ENCODE measurements at places on chromosomes 2 and 18.

- no peak for DNase-seq
Measured at GRCh38 chr18:37449618-37450017, 116.0 kb downstream of the CELF4 start.

GRCh38 chr2:70431716-70432347 is 121.8 kb downstream of the TGFA start:
- DNase-seq = no peak

- no peak for DNase-seq
Measured at GRCh38 chr2:204108330-204108751, 171.8 kb downstream of the ICOS start.

GRCh38 chr2:118665784-118666529 is 181.5 kb downstream of the EN1 start:
- no peak for DNase-seq

- no peak for DNase-seq
Measured at GRCh38 chr18:56632070-56633022, 6.0 kb downstream of the TXNL1 start.

GRCh38 chr2:181077128-181077709 is 96.8 kb downstream of the UBE2E3 start:
- DNase-seq = no peak

DNA sequence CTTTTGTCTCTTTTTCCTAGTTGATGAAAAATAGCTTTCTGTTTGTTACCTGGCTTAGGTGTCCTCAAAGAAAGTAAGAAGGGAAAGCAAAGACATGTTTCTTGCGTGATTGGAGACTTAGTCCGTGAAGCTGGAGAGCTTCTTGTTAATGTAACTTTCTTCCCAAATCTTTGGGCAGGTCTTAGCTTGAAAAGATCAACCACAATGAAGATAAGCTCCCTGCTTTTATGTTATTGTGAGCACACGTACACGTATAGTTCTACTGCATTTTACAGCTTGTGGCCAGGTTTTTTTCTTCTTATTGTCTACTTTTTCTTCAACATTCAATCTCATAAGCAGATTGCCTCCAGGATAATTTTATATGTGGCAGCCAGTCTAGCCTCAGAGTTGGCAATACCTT is 99.8 kb downstream of the DIS3L2 start:
- no peak for DNase-seq

- no peak for DNase-seq
Measured at GRCh38 chr2:239549711-239550255, 149.0 kb upstream of the HDAC4 start.

- no peak for DNase-seq
Measured at GRCh38 chr2:3645745-3646389, 12.1 kb upstream of the ALLC start.

GRCh38 chr2:149188291-149188690 is 142.1 kb upstream of the LYPD6 start:
- no peak for DNase-seq

DNA sequence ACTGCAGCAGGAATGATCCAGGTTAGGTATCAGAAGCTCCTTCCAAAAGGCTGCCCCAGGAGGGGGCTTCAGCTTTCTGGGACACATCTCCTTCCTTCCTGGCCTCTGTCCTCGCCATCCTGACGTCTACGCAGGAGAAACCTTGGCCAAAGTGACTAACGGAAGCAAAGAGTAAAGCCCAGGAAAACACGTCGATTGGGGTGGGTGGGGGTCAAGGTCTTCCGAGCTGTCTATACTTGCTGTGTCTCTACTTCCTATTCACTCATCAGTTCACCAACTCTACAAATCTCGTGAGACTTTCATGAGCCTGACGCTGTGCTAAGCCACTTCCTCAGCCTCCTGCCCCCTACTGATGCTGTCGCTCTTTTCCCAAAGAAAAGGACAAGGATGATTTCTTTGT is 212.6 kb downstream of the TNS1 start:
- peak; percentile 24 for DNase-seq

DNA sequence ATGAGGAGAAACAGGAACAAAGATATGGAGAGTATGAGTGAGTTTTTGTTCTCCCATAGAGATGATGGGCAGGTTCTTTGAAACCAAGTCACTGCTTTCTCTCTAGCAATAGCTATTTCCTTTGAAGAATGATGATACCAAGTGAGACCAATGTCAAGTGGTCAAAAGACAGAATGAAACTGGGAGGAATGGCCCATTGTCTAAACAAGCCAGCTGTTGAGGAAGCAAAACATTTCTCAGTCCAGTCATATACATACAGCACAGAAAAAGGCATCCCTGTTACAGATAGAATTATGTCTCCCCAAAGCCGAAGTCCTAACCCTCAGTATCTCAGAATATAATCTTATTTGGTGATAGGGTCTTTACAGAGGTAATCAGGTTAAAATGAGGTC is 66.1 kb upstream of the EPC2 start:
- no peak for DNase-seq

DNA sequence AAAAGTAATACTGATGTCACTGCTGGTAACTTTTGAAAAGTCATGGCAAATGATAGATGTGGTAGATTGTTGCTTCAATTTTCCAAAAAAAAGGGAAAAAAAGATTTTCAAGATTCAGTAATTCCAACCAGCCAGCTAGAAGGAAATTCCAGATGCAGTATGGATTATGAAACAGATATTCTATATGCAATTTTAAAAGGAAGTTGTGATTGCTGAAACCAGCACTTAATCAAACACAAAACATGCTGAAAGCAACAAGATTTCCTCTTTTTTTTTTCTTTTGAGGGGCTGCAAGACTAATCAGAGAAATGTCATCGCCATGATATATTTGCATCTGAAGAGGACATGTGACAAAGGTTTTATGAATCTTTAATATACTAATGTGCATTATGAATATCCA is 5.1 kb upstream of the HNMT start:
- no peak for DNase-seq

DNA sequence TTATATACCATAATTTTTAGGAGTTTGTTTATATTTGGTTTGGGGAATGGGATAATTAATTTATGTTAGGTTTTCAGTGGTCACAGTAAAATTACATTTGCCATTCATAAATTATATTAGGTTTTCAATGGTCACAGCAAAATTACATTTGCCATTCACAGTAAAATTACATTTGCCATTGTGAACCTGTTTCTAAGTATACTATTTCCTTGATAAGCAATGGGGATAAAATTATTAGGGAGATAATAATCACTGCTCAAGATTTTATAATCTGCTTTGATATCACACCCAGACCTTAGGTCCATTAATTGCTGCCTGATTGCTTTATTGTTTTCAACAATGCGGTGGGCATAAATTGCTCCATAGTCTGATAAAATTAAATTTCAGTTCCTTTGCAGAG is 124.6 kb downstream of the ASXL3 start:
- DNase-seq = no peak

- DNase-seq = no peak
Measured at GRCh38 chr2:100529900-100530299, 32.9 kb upstream of the PDCL3 start.

DNA sequence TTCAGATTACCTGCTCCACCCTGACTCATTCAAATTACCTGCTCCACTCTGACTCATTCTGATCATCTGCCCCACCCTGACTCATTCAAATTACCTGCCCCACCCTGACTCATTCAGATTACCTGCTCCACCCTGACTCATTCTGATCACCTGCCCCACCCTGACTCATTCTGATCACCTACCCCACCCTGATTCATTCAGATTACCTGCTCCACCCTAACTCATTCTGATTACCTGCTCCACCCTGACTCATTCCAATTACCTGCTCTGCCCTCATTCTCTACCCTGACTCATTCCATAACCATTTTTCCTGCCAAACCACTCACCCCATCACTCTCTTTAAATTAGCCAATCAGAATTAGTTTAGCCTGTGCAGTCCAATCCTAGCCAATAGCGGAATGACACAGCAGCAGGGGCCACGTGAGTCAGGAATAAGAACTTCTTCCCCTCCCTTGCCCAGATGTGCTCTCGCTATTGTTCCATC is 26.2 kb downstream of the CFAP53 start:
- DNase-seq = no peak

- no peak for DNase-seq
Measured at GRCh38 chr2:70898363-70899240, 37.1 kb upstream of the ATP6V1B1 start.

DNA sequence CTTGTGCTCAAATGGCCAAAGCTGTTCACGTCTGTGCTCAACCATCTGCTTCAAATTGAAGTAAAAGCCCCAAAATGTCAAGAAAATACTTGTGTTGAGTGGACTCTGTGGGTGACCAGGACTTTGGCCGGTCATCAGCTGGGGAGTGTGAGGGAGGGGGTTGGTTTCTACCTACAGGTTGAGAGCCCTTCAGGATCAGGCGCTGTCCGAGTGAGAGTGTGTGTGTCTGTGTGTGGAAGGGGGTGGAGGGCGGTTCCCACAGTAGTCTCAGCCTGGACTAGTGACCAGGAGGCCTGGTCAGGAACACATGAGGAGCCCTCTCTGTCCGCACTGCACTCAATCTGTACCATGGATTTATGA is 34.2 kb downstream of the ATOH8 start:
- DNase-seq = no peak

DNA sequence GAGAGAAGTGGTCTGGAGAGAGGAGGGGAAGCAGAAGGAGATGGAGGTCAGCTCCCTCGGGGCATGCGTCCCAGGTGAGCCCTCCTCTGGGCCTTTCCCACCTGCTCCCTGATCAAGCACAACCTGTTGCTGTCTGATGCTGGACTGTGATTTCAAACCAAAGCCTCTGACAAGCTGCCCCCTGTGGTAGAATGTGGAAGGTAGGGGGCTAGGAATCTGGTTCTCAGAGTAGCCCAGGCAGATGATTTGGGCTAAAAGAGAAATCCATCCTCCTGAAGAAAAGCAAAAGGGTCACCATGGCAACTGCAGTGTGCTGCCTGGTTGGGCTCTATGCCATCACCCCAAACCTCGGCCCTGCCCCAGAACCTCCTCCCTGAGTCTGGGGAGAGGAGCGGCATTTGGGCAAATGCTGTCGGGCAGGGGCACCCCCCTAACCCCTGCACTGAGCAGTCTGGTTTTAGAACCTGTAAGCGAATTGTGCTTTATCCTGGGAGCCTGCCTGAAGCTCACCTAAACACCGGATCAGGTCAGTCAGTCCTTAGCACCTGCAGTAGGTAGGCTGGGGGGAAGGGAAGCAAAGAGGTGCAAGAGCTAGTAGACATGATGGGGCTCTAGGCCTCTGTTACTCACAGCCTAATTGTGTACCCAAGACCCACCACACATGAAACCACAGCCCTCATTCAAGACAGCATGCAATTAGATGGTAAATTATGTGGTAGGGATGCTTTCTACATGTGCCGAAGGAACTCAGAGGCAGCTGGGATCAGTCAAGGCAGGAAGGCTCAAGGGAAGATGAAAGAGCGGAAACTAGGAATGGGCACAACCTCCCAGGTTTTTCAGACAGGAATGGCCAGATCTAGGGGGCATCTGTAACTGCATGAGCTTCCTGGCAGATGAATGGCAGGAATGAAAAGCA is 83.5 kb downstream of the DNMT3A start:
- DNase-seq = no peak

DNA sequence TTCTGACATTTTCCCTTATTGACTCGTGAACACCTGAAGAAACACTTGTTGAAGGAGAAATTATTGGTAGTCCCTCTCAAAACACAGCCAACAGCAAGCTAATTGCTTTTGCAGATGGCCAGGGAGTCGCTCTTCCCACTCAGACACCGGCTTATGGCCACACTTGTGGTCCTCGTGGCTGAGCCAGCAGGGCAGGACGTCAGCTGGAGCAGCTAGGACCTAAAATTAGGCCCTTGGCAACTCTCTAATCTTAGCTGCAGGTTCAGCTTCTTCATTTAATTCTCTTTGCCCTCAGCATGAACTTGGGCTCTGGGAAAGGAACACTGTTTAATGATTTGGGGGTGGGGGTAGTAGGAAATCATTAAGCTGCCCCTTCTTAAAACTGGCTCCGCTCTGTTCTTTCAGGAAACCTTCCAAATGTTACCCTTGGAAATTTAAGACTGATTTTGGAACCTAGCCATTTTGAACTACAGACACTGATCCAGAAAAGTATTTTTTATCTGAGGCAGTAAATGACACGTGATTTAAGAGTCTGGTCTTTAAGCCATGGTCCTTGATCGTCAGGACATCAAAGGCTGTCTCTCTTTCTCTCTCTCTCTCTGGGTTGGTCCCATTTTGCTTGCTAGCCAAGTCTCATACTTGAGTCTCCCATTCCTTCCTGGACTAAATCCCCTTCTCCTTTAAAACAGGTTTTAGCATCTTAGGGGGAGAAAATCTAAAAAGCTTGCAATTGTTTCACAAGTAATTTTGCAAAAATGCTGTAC is 77.5 kb downstream of the CDK15 start:
- DNase-seq = no peak

GRCh38 chr18:4074647-4075046 is 380.5 kb downstream of the DLGAP1 start:
- DNase-seq = no peak

DNA sequence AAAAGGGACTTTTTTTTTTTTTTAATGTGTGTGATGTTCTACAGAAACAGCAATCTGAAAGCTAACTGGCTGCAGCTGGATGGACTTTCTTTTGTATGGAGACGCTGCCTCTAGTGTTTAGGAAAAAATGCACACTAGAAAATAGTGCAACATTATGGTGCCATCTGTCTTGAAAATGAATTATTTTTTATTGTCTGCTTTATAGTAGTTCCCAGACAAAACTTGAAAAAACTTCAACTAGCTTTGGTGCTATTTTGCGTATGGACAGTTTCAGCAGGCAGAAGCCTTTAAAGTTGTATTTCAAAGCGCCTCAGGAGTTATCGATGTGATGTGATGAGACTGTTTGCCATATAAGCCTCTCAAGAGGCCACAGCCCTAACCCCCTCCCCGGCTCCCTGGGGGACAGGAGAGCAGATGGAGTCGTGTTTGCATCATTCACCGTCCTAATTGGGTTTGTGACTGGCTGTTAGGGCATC is 86.9 kb downstream of the LTBP1 start:
- no peak for DNase-seq

- DNase-seq = no peak
Measured at GRCh38 chr2:75523313-75524275, 37.1 kb downstream of the EVA1A start.

- DNase-seq = no peak
Measured at GRCh38 chr2:24628746-24629145, 137.7 kb downstream of the NCOA1 start.

DNA sequence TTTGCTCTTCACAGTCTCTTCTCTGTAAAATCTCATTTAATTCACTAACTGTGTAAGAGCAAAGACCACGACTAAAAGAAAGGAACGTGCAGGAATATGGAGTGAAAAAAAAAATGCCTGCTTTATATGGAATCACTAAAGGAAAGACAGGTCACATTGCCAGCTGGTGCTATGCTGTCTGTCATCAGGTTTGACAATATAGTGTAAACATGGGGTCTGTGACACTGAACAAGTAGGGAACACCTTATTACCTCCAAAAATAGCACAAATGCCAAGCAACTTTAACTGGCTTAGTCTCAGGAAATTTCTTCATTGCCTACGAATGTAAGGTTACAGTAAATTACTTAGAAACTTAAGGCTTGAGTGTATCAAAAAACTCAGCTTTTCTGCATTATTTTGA is 364.5 kb upstream of the LINC00305 start:
- DNase-seq = no peak
